Hindlimb muscle (tissue), 1 donor: ENCODE measurements at places on chromosomes 3 and 15.

DNA sequence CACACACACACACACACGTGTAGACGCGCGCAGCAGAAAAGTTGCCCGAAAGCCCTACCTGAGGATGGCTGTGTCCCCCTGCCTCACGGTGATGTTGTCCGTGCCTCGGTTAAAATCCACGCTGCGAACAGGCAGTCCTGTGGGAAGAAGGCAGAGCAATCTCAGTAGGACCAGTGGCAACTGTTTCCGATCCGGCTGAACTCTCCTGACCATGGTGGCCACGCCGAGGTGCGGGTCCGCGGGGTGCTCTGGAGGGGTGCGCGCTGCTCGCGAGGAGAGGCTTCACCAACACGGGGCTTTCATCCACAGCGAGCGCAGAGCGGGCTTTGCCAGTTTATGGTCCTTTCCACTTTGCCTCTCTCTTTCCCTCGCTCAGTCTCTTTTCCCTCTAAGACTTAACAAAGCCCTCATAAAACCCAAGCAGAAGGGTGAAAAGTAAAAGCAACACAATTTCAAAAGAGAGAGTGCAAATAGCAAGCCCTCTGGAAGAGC, 422 bp downstream of the LSAMP start:
- DNase-seq: peak; percentile 31

DNA sequence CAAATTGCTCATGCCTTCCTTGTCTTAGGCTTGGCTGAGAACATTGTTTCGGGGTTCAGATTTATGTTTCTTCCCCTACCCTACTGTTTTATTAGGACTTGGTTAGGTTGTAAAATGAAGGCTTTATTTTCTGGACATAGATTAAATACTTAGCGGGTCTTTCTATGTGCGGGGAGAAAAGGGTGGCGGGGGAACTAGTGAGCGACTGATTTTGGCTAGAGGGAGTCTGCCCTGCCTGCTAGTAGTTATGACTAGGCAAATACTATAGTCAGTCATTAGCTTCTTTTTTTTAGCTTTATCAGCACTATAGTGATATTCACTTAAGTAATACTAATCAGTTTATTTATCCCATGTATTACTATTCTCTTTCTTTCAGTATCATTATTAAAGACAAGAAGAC, 3.6 kb downstream of the CADM2 start:
- no peak for DNase-seq

GRCh38 chr3:39181408-39182335, 10.7 kb downstream of the XIRP1 start:
- DNase-seq: no peak

GRCh38 chr3:196016485-196016884, 65.4 kb downstream of the TFRC start:
- DNase-seq: no peak

- DNase-seq: no peak
Measured at GRCh38 chr3:157865352-157866000, 240.7 kb downstream of the SHOX2 start.
